PC-9 (cell line): ENCODE measurements at places on chromosomes 11 and 22.
A peak's percentile ranks its signal among the peaks of the same experiment; 100 is the strongest.

- no peak for DNase-seq
Observed at GRCh38 chr11:61552108-61552635, 28.7 kb downstream of the SYT7 start.

- DNase-seq: no peak
Observed at GRCh38 chr11:1421291-1421690, 31.6 kb downstream of the BRSK2 start.

DNA sequence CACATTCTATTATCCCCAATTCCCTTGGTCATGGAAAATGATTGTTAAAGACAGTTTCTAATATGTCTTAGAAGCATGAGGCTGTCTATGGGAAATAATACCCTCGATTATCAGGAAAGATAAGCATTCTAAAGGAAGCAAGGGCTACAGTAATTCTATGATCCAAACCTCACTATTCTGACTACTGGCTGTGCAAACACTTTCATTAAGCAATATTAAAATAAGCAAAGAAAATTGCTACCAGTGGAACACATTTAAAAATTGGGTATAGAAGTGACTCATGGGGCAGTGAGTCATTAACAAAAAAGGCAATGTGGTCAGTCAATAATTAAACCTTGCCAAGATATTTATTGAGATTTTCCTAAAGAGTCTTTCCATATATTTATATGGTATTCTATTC lies 1415.2 kb upstream of the TENM4 start:
- DNase-seq: no peak

DNA sequence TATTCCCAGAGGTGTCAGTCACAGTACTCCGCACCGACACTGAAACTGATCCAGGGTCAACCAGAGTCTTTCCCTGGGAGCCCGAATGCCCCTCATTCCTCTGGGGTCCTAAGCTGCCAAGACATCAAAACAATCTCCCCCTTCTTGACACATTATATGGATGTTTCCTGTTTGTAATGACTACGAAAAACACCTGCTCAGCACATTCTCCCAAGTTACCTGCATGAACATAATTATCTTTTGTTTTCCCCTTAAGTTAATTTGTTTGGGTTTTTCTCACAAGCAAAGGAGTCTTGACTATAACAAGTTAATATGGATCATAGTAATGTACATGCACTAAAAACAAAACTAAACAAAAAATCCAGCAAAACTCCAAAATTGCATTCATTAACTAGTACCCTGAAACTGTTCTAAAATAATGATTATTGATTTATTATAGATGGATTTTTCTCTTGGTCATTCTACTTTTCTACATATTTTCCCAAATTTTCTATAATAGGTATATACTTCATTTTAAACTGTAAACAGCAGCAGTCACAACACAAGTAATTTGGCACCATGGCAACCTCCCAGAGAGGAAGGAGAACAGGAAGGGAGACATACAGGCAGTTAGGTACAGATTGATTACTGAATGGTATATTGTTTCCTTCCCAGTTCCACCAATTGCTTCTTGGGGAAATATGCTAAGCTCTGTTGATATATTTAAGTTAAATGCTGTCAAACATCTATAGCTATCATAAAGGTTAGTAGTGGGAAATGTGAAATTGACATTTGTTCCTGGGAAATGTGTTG lies 631.5 kb downstream of the METTL15 start:
- no peak for DNase-seq

- no peak for DNase-seq
Observed at GRCh38 chr11:121207485-121208115, 85.0 kb upstream of the SC5D start.

- DNase-seq: peak; percentile 38
Observed at GRCh38 chr11:85947431-85948272, 92.5 kb downstream of the CCDC83 start.

DNA sequence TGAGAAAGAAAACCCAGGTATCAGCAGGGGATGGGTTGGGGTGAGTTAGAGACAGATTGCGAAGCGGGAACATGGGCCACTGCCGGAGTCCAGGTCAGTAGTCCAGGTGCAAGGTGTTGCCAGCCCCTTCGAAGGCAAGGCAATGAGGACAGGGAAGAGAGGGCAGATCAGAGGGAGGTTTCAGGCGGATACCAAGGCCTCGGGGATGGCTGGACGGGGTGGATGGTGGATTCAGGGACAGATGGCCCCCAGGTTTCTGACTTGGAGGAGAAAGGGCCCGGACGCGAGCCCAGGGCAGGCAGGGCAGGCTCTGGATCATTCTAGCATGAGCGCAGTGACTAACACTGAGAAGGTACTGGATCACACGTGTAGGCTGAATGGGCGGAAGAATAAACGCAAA lies 25.4 kb upstream of the IGSF9B start:
- no peak for DNase-seq

GRCh38 chr11:129947474-129947873 lies 52.1 kb upstream of the NFRKB start:
- DNase-seq: no peak

DNA sequence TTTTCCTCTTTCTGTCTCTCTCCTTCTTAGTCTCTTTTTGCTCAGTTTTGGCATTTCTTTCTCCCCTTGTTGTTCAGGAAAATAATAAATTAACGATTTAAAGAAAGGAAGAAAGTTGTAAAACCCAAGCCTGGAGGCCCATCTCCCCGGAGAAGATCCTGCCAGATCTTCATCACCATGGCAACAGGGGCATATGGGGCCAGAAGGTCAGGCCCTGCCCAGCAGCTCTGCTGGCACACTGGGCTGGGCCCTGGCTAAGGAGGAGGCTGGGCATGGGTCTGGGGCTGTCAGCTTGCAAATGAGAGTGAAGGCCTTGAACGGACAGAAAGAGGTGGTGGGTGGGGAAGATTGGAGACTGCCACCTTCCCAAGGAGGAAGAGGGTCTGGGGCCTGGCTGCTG lies 2.8 kb downstream of the LRRC10B start:
- DNase-seq: no peak

DNA sequence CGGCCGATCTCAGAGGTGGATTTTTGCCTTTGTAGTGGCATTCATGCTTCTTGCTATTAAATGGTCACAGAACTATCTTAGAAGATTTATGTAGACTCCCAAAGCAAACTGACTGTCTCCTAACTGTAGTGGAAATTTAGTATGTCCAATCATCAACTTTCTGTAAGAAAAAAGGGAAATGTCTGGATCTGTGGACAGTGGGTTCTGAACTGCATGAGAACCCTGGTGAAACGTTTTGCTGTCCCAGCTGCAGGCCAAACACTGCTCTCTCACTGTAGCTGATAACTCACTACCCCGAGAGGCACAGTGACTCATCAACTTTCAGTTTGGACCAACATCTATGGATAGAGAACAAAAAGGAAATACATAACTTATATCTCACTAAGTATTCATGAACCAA lies 387.1 kb downstream of the SOX6 start:
- DNase-seq: peak; percentile 48

GRCh38 chr22:46508491-46508999 lies 28.9 kb downstream of the CELSR1 start:
- DNase-seq: no peak

- DNase-seq: no peak
Observed at GRCh38 chr22:42945027-42945426, 69.9 kb downstream of the PACSIN2 start.

GRCh38 chr22:49807780-49808708 lies 19.6 kb downstream of the BRD1 start:
- no peak for DNase-seq

- DNase-seq: no peak
Observed at GRCh38 chr11:65859812-65860277, 388 bp upstream of the MUS81 start.

DNA sequence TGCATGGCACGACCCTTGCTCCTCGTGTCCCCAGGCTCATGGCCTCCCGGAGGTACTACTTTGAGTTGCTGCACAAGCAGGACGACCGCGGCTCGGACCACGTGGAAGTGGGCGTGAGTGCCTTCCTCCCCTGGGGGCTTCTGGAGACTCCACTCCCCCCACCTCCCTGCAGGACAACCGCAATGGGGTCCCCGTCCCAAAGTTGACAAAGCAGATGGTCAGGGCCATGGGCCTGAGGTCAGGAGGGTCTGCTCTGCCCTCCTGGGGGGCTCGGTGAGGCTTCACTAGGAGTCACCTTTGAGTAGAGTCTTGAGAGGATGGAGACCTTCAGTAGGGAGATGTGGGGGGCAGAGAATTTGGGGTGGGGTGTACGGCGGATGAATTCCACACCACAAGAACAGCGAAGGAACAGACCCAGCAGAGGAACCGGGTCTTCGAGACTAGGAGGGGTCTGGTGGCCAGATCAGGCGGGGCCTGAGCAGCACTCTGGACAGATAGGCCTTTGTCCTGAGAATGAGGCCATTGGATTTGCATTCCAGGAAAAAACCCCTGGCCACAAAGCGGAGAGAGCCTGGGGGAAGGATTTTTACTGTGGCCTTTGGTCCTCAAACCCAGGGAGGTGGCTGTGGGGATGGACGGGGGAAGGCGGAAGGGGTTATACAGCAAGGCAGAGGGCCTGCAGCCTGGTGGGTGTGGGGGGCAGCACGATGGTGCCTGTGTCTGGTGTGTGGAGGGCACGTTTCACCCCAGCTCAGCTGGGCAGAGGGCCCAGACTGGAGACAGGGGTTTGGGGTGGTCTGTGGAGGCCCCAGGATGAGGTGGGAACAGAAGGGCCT lies 4.6 kb downstream of the B4GALNT4 start:
- no peak for DNase-seq

DNA sequence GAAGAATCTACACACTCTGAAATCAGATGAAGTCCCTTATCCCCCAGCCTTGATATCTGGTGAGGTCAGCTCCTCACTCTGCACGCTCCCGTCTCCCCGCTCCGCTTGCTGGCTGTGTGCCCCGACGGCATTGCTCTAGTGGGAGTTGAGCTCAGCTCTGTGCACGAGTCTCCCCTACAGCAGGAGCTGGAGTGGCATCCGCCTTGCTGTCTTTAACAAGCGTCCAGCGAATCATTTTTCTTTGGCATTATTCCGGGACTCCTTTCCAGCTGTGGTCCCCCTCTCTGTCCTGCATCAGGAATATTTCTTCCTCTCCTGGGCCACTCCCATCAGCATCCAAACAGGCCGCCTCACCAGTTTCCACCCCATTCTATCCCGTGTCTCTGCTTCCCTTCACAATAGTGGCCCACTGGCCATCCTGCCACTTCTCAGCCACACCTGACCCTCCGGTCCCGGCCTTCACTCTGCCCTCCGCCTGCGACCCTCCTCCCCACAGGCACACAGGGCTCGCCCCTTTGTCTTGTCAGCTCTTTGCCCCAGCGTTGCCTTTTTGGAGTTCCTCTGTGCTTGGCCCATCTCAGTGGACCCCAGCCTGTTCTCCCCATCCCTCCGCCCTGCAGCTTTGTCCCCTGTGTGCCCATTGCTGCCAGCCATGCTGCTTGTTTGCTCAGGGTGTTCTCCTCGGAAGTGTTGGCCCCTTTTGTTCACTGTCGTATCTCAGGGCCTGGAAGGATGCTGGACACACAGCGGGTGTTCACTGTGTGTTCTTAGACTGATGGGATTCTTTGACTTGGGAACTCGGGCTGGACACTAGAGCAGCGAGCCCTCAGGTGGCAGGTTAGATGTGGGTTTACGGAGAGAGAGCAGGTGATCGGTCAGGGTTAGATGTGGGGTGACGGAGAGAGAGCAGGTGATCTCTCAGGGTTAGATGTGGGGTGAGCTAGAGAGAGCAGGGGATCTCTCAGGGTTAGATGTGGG lies 441.8 kb downstream of the TBC1D22A start:
- DNase-seq: no peak

- peak; percentile 47 for DNase-seq
Observed at GRCh38 chr11:107565219-107565937, at the start of gene ALKBH8. Gene ALKBH8 (minus strand): TSS chr11:107565735. CDS start chr11:107560893, 4,842 bp downstream.
